Psoas muscle (tissue), 8 donors: ENCODE measurements at places on chromosomes 6 and 20.

- DNase-seq, result no peak
- H3K4me1 ChIP-seq, result no peaks in the 10 kb centered on the region
- H3K27ac ChIP-seq, result no peak overlapping the region
- no peaks in the 10 kb centered on the region for H3K36me3 ChIP-seq
Measured at GRCh38 chr6:132298344-132298949, 102.8 kb downstream of the MOXD1 start.

- DNase-seq, result peak; percentile 39
- H3K27me3 ChIP-seq, result peaks cover 19% of the 10 kb centered on the region
- no peaks in the 10 kb centered on the region for H3K36me3 ChIP-seq
- H3K27ac ChIP-seq, result peak overlapping the region; percentile 39
- peak overlapping the region; percentile 80 for H3K4me3 ChIP-seq
- peaks cover 40% of the 10 kb centered on the region for H3K4me1 ChIP-seq
Measured at GRCh38 chr6:42049948-42050296, 402 bp upstream of the TAF8 start.

GRCh38 chr6:33822575-33823395 lies 19.0 kb upstream of the MLN start:
- H3K27me3 ChIP-seq, result peaks cover 11% of the 10 kb centered on the region
- H3K36me3 ChIP-seq, result no peaks in the 10 kb centered on the region
- DNase-seq, result no peak
- no peak overlapping the region for H3K4me3 ChIP-seq

GRCh38 chr6:139254196-139254595 lies 37.6 kb downstream of the TXLNB start:
- H3K27ac ChIP-seq, result peak overlapping the region; percentile 91
- no peak for DNase-seq
- H3K27me3 ChIP-seq, result no peaks in the 10 kb centered on the region
- peaks cover 36% of the 10 kb centered on the region for H3K4me1 ChIP-seq
